ENCODE measurements at places on chromosomes 2 and 18.

GRCh38 chr2:212994976-212995375, 156.4 kb downstream of the IKZF2 start:
- DNase-seq = no peak

DNA sequence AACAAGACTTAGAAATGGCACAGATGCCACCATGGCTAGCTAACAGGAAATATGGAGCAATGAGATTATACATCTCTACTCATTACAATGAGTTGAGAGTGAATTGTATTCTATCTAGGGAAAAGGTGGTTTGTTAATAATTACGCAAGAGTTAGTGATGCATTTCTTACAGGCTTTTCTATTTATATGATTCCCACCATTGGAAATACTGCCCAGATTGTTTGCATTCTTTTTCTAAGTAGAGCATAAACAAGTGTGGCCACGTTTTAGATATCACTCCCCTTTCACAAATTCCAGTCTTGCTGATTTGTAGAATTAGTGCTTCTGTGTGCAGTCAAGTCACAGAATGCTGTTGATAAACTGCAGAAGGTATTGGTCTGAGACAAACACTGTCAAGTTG, 56.6 kb downstream of the ZNF804A start:
- DNase-seq = no peak

DNA sequence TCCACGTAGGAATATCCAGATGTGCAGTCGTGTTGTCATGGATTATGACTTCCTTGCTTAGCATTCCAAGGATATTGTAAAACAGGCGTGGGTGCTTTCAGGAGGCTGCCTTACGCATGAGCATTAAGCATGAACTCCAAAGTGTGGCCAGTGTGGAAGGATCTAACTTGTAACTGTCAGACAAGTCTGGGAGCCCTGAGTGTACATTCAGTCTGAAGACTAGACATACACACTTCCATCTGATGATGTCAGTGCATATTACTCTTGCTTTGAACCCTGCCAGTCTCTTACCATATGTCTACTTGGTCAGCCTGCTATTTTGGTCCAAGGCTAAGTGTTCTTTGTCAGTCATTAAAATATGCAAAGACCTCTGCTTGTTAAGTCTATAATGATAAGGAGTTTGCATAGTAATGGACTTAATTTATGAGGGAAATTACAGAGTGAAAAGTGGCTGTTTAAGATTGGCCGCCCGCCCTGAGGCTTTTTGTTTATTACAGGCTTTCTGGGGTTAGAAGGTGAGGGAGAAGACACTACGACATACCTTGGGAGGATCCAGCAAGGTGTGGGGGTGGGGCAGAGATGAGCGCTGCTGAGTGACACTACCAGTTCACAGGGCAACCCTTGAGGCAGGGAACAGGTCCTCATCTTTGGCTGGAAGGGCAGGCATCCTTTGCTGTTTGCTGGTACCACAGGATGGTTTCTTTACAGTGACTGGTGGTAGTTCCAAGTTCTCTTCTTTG, 48.3 kb downstream of the CABLES1 start:
- no peak for DNase-seq

GRCh38 chr2:171669121-171669520, 18.1 kb upstream of the DYNC1I2 start:
- DNase-seq = no peak

DNA sequence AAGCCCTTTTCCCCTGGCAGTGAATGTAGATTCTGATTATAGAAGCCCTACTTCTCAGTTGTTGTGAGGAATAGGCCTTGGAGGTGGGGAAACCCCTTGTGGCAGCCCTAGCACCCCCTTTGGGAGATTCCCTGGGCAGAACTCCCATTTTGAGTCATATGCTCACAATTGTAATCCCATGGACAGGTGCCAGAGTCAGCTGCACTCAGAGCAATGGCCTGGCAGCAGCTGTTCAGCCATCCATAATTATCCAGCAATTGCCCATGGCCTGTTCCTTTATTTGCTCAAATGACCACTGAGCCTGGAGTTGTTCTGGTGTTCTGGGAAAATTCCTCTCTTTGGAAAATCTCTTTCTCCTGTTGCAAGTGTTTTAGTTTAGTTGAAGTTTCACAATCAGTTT, 71.7 kb downstream of the PTRHD1 start:
- DNase-seq = peak; percentile 64

- DNase-seq = no peak
Measured at GRCh38 chr18:77098538-77099174, 33.9 kb downstream of the MBP start.

- DNase-seq = no peak
Measured at GRCh38 chr18:38475686-38476085, 910.1 kb upstream of the CELF4 start.

DNA sequence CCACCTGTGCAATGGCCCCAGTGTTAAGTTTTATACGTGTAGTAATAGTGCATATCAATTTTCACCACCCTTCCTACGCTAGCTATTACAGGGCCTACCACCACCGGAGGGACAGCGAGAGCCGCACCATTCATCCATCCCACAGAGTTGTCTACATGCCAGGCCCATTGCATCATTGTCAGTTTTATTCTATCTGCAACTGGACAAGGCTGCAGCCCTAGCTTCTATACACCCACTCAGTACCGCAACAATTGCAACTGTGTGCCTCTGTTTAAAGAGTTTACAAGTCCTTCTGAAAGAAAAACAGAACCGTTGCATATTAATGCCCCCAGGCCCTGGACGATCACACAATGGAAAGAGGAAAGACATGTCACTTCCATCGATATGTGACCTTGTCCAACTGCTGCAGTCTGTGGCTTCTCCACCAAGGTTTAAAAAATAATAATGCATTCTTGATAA, 58.6 kb downstream of the ZEB2 start:
- DNase-seq = no peak

GRCh38 chr2:94871226-94872087, at the start of gene TEKT4:
TSS of gene TEKT4 (plus strand) at chr2:94871430. CDS start at chr2:94871580, 150 bp downstream.
- no peak for DNase-seq

DNA sequence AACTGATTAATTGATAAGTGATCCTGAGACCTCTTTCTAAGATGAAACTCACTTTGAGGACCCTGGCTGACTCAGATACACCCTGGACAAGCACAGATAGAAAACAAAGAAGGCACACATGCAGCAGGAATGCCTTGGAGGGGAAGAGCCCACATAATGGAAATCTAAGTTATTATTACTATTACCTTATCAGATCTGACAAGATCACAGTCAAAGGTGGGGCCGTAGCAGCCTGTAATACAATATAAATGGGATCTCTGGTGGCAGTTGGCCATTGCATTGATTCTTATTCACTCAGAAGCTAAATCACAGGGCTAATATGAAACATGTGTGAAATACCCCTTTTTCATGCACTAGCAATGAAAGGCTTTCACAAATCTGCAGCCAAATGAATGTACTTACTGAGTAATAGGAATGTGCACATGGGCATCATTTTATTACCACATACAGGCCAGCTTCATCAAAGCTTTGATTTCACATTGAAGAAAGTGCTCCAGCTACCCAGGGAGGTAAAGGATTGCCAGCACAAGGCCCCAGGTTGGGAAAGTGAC, 84.0 kb downstream of the ZBTB7C start:
- DNase-seq = no peak

GRCh38 chr2:23446916-23447315, 61.9 kb downstream of the KLHL29 start:
- no peak for DNase-seq

GRCh38 chr18:75252136-75252535, 41.5 kb downstream of the TSHZ1 start:
- DNase-seq = no peak

DNA sequence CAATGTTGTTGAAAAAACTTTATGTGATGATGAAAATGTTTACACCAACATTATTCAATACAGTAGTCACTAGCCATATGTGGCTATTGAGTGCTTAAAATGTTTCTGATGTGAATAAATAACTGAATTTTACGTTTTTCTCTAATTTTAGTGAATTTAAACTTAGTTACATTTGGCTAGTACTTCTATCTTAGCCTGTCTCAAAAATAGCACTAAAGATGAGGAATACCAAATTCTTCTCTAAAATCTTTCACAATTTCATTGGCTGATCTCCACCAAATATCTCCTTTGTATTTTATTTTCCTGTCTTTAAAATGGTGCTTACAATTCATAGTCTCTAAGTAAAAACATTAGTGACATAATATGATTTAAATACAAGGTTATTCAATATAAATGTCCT, 83.7 kb upstream of the RND3 start:
- DNase-seq = no peak

DNA sequence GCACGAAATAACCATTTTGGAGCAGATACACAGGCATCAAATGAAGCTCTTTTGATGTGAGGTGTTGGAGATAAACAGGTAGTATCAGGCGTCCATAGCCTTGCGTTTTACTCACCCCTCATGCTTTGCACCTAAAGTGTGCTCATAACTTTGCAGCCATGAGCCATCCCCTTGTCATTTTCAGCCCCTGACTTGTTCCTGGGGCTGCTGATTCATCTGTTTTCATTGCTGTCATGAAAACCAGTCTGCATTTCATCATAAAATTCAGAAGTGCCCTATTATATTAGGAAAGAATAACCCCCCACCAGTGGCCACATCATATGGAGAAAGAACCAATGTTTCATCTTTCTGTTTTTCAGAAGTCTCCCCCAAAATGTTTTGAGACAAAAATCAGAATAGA, 329.7 kb upstream of the NRP2 start:
- no peak for DNase-seq

GRCh38 chr2:9057939-9058761, 54.7 kb upstream of the MBOAT2 start:
- no peak for DNase-seq

GRCh38 chr2:212732860-212733259, 194.3 kb upstream of the ERBB4 start:
- DNase-seq = no peak
